ENCODE measurements at places on chromosomes 16 and 17. TPM values are rescaled to one million over a fixed set of nuclear protein-coding genes. Genes with fewer than 3 reads are reported as not detected.

DNA sequence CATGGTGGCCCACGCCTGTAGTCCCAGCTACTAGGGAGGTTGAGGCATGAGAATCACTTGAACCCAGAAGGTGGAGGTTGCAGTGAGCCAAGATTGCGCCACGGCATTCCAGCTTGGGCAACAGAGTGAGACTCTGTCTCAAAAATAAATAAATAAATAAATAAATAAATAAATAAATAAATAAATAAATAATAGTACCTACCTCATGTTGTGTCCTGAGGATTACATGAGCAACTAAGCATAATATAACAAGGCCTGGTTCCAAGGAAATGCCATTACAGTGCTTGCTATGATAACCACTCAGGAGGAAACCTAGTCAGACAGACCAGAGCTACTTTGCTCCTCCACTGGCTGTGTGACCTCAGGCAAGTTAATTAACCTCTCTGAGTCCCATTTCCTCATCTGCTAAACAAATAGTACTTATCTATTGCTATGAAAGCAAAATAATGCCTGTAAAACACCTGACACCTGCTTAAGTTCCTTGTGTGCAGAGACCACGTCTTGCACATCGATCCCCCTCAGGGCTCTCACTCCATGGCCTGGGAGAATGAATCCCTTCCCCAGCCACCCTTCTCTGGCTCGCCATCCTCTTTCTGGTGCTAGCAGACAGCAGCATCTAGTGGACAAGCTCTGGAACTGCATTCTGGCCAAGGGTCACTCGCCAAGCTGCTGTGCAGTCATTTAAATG is 7.5 kb downstream of the EPOP start:
- H3K4me1 ChIP-seq = no peaks in the 10 kb centered on the region
- H3K4me3 ChIP-seq = no peak overlapping the region
- DNase-seq = peak; percentile 31

- H3K4me3 ChIP-seq = no peak overlapping the region
- H3K4me1 ChIP-seq = no peaks in the 10 kb centered on the region
- H3K36me3 ChIP-seq = no peaks in the 10 kb centered on the region
- DNase-seq = no peak
These were observed 380.9 kb downstream of the SOX9 start for GRCh38 chr17:72501404-72502370.

Gene CDC27
- 66.0 TPM for total RNA-seq

DNA sequence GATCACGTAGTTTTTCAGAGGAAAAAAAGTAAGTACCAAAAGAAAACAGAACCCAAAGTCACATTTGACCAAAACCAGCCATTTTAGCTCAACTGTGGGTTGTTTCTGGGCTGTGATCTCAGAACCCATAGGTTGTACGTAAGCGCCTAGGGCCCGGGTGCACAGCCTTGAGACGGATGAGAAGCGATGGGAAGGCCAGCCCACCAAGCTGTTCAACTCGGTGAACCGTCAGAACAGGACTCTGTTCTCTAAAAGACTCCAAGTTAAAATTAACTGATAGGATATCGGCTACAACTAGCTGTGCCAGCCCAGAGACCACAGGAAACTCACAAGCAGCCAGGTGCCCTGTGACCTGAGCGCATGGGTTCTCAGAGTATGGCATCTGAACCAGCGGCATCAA is 28.3 kb downstream of the USP22 start:
- H3K4me1 ChIP-seq = no peaks in the 10 kb centered on the region
- no peaks in the 10 kb centered on the region for H3K27me3 ChIP-seq
- DNase-seq = no peak
- peaks cover 97% of the 10 kb centered on the region for H3K36me3 ChIP-seq
- H3K4me3 ChIP-seq = no peak overlapping the region

Gene WNT9B
- not detected for total RNA-seq

Gene PPY
- not detected for total RNA-seq
